ENCODE measurements at places on chromosomes 1 and 21. TPM values are rescaled to one million over a fixed set of nuclear protein-coding genes. Genes with fewer than 3 reads are reported as not detected.

DNA sequence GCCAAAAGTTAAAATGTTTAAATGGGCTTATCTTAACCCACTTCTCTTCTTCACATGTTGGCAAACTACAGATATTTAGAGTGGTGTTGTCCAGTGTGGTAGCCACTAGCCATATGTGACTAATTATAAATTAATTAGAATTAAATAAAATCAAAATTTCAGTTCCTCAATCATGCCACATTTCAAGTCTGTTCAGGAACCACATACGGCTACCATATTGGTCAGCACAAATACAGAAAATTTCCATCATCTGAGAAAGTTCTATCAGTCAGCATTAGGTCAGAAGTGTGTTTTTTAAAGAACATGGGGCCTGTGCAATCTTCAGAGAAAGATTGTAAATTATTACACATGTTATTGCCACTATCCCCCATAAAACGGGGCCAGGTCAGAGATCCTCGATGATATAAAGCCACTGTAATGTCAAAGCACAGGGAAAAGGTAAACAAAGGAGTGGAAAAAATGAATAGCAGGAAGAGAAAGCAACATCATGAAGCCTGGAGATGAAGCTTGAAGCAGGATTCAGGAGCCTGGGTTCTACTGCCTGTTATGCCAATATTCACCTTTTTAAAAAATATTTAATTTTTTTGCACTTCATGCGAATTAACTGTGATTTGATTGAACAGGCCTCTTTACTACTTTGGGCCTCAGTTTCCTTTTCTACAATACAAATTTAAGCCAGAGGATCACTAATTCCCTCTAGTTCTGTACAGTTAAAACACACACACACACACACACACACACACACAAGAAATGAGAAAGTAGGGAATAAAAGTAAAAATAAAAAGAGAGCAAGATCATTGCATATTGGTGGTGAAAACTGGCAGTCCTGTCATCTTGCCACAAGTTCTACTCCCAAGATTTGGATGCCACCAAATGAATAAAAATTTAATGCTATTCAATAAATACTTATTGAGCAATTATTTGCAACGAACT lies 2.3 kb downstream of the RSBN1 start:
- peak; percentile 7 for DNase-seq

DNA sequence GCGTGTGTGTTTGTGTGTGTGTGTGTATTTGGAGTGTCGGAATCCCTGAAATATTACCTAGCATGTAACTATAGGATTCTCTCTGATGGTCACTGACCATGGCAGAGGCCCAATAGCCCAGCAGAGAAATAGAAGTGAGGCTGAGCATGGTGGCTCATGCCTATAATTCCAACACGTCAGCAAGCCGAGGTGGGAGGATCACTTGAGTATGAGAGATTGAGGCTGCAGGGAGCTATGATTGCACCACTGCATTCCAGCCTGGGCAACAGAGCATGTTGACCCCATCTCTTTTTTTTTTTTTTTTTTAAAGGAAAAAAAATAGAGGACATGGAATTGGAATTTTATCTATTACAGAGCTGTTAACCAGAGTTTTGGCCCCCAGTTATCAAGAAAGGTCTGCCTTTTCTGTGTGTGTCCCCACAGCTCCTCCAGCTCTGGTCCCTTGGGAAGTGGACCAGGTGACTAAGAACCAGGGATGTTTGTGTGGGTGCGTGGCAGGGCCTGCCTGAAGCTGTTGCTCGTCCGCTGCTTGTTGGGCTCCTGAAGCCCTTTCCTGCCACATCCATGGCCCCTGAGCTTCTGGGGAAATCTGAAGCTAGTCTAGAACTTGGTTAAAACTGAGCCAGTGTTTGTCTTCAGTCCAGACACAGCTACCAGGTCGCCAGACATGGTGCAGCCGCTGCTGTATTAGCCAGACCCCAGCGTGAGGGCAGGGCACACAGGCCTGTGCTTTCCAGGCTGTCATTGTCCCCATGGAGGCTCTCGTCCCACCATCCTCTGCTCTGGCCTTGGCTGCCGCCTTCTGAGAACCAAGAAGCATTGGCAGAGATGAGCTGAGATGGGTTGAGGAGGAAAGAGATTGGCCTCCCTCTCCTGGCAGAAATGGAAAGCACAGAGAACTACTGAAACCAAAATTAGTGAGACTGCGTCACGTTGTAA lies 25.5 kb downstream of the CAPN9 start:
- peak; percentile 59 for DNase-seq

DNA sequence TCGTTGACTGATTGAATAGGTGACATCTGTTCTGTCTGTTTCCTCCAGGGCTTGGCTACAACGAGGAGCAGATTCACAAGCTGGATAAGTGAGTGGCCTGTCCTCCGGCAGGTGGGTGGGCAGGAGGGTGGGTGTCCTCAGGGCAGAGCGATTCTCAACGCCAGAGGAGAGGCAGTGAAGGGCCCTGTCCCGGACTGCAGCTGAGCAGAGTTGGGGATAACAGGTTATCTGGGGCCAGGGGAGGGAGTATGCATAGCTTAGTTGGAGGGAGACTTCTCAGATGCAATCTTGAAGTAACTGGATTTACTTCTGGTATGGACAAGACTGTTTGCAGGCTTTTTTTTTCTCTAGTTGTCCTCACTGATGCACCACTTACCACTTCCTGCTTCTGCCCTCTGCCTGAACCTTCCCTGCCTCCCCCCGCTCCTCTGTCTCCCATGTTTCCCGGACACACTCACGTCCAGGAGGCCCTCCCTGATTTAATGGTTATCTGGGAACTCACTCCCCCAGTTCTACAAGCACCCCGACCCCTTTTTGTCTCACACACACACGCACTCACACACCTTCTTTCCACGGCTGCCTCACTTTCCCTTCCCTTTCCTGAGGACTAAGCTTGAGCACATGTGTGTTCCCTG lies 16.4 kb upstream of the RASSF5 start:
- DNase-seq = no peak

- no peak for DNase-seq
These were observed 19.1 kb downstream of the SIM2 start for GRCh38 chr21:36717976-36718375.

Gene UBL4B
- total RNA-seq = not detected

DNA sequence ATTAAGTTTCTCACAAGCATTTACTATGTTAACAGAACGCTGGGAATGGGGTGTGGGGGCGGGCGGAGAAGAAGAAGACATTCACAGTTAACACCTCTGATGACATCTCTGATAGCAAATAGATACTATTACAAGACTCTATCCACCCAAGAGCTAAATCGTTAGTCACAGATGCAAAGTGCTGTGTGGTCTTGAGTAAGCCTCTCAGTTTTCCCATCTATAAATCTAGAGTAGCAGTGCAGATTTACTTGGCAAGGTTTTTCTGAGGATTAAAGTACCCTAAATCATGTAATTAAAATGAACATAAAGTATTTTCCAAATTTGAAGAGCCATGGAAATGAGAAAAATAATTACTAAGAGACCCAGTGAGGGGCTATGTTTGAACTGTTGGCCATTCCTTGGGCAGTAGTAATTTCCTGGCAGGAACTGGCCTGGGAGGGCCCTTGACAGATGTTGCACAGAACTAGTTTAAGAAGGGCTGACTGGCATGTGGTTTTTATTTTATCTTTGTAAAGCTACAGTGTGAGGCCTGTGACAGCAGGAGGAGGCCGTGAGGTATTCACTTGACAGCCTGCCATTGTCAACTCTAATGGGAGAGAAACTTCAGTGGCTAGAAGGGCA lies 58.7 kb upstream of the APOBEC4 start:
- peak; percentile 29 for DNase-seq

GRCh38 chr1:47407481-47407880 lies 8.6 kb upstream of the FOXE3 start:
- no peak for DNase-seq
